ENCODE measurements at places on chromosomes 4 and X.

DNA sequence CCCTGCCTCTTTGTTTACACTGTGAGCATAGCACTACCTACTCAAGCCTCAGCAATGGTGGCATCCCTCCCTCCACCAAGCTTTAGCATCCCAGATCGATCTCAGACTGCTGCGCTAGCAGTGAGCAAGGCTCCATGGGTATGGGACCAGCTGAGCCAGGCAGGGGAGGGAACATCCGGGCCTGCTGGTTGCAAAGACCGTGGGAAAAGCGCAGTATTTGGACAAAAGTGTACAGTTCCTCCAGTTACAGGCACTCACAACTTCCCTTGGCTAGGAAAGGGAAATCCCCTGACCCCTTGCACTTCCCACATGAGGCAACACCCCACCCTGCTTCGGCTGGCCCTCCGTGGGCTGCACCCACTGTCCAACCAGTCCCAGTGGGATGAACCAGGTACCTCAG lies 26.5 kb downstream of the EGF start:
- DNase-seq = no peak

DNA sequence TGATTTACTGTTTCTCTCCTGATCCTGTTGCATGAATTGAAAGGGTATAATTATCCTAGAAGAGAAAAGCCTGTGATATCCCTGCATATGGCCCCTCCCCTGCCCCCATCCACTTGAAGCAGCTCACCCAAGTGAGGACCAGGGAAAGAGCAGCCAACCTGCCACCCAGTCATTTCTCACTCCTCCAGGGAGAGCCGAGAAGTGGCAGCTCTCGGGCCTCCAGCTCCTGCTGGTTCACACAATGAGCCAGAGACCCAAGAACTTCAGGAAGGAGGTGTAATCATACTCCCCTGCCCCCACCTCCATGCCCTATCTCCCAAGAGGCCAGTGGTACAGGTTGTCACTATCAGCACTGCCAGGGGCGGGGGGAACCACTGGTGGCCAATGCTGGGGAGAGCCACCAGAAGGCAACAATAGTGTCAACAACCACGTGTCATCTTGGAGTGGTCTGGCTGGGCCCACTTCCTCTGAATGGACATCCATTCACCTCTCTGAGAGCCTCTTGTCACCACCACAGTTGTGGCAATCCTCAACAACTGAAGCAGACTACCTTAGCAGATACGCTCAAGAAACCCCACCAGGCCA lies 42.9 kb downstream of the APOO start:
- DNase-seq = no peak

DNA sequence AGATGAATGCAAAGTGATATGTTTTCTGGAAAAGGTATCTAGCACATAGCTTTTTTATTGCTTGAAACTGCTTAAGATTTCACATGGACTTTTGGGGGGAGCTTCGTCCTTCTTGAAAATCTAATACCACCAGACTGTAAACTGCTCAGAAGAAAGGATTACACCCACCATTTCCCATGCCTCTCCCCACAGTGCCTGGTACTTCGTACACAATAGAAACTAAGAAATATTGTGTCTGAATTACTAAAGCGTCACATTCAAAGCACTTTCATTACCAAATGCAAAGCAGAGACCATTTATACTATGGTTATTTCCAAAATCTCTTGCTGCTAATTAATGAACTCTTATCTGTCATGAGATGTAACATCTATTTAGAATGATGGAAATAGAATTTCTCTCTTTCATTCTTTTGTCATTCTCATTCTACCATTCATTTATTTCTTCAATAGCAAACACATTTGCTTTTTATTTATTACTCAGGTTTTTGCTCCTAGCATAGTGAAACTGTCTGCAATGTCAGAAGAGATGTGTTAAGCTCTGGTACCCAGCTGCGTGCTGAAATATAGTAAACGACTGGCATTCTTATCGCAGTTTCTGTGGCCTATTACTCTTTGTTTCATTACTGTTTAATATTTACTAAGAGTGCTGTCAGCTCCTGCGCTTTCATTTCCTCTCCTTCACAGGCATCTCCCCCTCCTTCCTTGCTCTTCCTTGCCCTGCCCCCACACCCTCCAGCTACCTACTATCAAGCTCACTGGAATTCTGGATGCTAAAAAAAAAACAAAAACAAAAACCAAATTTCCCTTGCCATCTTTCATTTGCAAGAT lies 51.4 kb upstream of the RAPGEF2 start:
- DNase-seq = no peak

DNA sequence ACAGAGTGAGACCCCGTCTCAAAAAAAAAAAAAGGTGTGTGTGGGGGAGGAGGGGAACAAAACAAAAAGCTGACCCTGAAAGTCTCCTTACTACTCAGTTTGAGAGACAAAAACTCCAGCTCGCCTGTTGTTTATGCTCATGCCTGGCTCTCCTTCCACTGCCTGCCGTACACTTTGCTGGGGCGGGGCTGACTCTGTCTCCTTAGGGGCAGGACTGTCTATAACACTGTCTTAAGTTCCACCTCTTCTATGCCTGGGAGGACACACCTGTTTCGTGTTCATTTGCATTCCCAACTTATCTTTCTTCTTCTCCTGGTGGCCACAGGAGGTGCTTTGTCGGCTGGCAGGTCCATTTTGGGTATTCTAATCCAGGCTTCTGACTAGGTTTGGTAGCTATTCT lies 81.4 kb downstream of the MTNR1A start:
- DNase-seq = no peak

DNA sequence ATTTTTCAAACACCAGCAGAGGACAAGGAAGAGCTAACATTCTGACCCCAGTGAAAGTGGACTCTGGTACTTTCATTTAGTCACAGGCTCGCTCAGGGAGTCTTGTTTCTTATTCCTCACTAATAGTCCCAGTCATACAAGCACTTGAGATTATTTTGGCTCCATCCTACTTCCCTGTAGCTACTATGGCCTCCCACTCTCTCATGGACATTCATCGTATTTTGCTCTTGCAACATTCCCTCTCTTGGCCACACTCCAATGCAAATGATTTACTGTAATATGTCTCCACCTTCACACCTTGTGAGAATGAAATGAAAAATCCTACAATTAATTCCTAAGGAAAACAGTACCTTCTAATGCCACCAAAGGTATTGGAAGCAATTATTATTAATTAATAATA lies 21.3 kb downstream of the PLRG1 start:
- no peak for DNase-seq

DNA sequence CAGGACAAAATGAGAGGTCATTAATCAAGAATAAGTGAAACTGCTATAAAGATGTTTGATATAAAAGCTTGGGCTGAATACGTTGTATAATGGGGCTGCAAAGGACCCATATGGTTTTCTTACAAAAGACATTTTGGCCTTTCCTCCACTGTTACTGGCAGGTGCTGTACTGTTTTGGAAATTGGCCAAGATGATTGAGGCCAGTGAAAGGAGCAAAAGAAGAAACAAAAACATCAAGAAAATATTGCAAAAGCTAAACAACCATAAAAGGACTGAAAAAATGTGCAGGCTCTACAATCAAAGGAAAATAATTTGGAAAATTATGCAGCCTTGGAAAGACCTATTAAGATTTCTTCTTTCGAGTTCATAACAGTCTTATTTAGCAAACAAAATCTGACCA lies 222.2 kb upstream of the PPP1R2C start:
- DNase-seq = no peak

- no peak for DNase-seq
Observed at GRCh38 chr4:15648600-15648999, 6.6 kb downstream of the FBXL5 start.

- DNase-seq = no peak
Observed at GRCh38 chrX:153700376-153700945, 12.7 kb downstream of the SLC6A8 start.

- DNase-seq = no peak
Observed at GRCh38 chr4:91734682-91735081, 569.1 kb upstream of the GRID2 start.

GRCh38 chr4:85369703-85370380 lies 105.1 kb upstream of the ARHGAP24 start:
- DNase-seq = no peak

GRCh38 chr4:32189788-32190187 lies 1469.6 kb downstream of the PCDH7 start:
- no peak for DNase-seq

DNA sequence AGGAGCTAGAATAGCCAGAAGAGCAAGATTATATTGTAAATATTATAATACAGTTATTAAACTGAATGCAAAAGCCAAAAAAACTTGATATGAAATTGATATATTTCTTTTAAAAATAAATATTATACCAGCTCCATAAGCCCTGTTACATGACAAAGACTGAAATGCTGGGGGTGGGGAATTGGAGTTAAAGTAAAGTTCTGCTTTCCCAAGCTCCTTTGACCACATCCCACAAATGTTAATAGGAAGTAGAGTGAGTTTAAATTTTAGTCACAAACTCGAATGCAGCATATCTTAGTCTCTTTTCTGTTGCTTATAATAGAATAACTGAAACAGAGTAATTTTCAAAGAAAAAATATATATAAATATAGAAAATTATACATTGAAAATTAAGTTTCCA lies 46.9 kb upstream of the NFKB1 start:
- no peak for DNase-seq

DNA sequence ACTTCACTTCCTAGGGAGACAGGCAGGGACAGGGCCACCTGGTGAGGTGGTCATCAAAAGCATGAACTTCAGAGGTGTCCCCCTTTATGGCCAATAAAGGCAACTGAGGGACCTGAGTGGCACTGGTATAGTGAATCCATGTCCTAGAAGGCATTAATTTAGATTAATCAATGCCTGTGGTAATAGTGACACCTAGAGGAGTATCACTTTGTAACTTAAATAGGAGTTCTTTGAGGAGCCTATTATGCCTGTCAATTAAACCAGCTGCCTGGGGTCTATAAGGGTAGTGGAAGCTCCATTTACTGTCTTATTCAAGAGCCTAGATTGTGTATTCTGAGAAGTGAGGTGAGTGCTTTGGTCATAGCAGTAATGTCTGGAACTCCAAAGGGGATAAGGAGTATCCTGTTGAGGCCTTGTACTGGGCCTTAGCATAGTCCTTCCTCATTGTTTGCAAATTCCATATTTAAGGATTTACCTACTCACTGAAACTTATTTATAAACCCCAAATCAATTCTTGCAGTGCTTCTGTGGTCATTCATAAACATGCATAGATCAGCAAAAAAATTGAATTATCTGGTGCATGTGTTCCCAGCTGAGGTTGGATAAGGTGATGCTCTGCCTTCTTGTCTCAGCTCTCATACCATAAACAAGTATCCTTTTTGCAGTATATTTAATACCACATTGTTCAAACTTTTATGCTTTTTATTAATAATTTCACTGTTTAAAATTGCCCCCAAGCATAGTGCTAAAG lies 213.8 kb upstream of the RADX start:
- peak; percentile 1 for DNase-seq

Measured in NCI-H1436 (cell line).